ENCODE measurements at places on chromosomes 1 and 21. TPM values are rescaled to one million over a fixed set of nuclear protein-coding genes. Genes with fewer than 3 reads are reported as not detected.

NAV1 gene
- total RNA-seq, result 8.4 TPM

TNFRSF4 gene
- not detected for total RNA-seq

CD34 gene
- total RNA-seq, result not detected

CLK2 gene
- 32.8 TPM for total RNA-seq

GLIS1 gene
- total RNA-seq, result 0.05 TPM

PGBD5 gene
- 0.37 TPM for total RNA-seq

LPAR3 gene
- 0.16 TPM for total RNA-seq

CRNN gene
- not detected for total RNA-seq

PBXIP1 gene
- 15.9 TPM for total RNA-seq

DCST1 gene
- total RNA-seq, result not detected

NCF2 gene
- 1.9 TPM for total RNA-seq

SNIP1 gene
- total RNA-seq, result 14.4 TPM

LCE3E gene
- not detected for total RNA-seq

BARHL2 gene
- not detected for total RNA-seq

AMY1B gene
- not detected for total RNA-seq

KMO gene
- total RNA-seq, result 1.0 TPM

GGPS1 gene
- total RNA-seq, result 19.1 TPM

PRAMEF8 gene
- not detected for total RNA-seq

Measured in A549 treated with Mapracorat at 1 μM for 4 hours (cell line).